ENCODE measurements at places on chromosomes 2 and 18.

- DNase-seq: no peak
Observed at GRCh38 chr2:205915130-205915524, 170.8 kb downstream of the INO80D start.

GRCh38 chr2:134153294-134153880 is 100.5 kb upstream of the MGAT5 start:
- DNase-seq: no peak

DNA sequence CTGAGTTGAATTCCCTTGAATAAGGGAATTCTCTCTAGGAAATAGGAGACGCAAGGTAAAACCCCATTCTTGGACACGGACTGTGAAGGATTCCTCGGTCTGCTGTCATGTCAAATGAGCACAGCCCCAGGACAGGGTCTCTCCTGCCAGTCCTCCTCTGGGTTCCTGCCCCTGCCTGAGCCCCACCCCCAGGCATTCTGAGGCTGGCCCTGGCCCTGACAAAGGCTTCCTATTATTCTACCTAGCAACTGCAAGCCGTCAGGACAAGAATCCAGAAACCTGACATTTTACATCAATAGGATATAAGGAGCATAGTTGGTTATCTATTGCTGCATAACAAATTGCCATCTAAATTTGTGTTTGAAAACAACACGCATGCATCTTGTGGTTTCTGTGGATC is 253.3 kb upstream of the AGAP1 start:
- DNase-seq: no peak

DNA sequence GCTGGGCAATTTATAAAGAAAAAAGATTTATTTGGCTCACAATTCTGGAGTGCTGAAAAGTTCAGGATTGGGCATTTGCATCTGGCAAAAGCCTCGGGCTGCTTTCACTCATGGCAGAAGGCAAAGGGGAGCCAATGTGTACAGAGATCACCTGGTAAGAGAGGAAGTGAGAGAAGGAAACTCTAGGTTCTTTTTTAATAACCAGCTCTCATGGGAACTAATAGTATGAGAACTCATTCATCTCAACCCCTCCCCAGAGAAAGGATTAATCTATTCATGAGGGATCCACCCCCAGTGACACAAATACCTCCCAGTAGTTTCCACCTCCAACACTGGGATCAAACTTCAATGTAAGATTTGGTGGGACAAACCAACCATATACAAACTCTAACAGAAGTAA is 129.0 kb downstream of the EVA1A start:
- no peak for DNase-seq
